ENCODE measurements at places on chromosomes 2 and 18. TPM values are rescaled to one million over a fixed set of nuclear protein-coding genes. Genes with fewer than 3 reads are reported as not detected.

OR6B2 gene
- not detected for total RNA-seq

FOXD4L1 gene
- not detected for total RNA-seq

FEV gene
- not detected for total RNA-seq

TSPYL6 gene
- total RNA-seq = not detected

CRYGD gene
- not detected for total RNA-seq

SCYGR7 gene
- not detected for total RNA-seq

SOS1 gene
- total RNA-seq = 25.6 TPM

CCDC88A gene
- 28.8 TPM for total RNA-seq

OTOF gene
- total RNA-seq = 0.81 TPM

HOXD12 gene
- not detected for total RNA-seq

FMNL2 gene
- total RNA-seq = 14.8 TPM

TNFRSF11A gene
- 0.72 TPM for total RNA-seq

LAMA3 gene
- 1.8 TPM for total RNA-seq

ZAP70 gene
- not detected for total RNA-seq

COL4A4 gene
- total RNA-seq = 45.2 TPM

ERICH2 gene
- total RNA-seq = not detected

SPC25 gene
- 2.1 TPM for total RNA-seq

PDE1A gene
- total RNA-seq = 206 TPM

RFTN2 gene
- total RNA-seq = 0.72 TPM

QPCT gene
- total RNA-seq = 8.4 TPM

ACP1 gene
- total RNA-seq = 87.2 TPM

DAW1 gene
- total RNA-seq = 8.7 TPM

VAMP5 gene
- total RNA-seq = 30.6 TPM

CLASP1 gene
- total RNA-seq = 15.5 TPM

CD8B gene
- total RNA-seq = not detected
